ENCODE measurements at places on chromosomes 12 and 14.

GRCh38 chr12:52833922-52834726, at the start of gene KRT79:
Gene KRT79, minus strand, starts transcription at chr12:52834311. Its CDS starts 51 bp downstream, at chr12:52834260.
- DNase-seq = no peak

GRCh38 chr12:43425361-43425760, 126.6 kb downstream of the ADAMTS20 start:
- no peak for DNase-seq

GRCh38 chr12:51672334-51672733, 81.3 kb downstream of the SCN8A start:
- DNase-seq = no peak

GRCh38 chr12:4947253-4947652, 37.5 kb downstream of the KCNA1 start:
- DNase-seq = no peak

GRCh38 chr14:64762044-64763034, 58.1 kb downstream of the PLEKHG3 start:
- DNase-seq = peak; percentile 96

DNA sequence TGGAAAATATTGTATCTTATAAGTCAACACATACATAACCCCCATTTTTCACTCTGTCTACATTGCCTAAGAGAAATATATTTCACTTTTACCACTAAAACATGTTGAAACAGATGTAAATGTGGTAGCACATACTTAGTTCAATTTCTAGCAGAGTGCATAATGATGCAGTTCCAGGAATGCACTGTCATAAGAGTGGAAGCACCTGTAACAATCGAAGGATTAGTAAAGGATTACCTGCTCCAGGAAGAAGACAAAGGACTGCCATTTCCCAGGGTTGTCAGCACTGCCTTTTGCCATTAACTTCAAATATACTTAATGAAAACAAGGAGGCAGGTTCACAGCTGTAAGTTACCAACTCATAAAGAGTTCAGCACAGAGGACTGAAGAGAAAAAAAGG, 24.6 kb downstream of the DAD1 start:
- no peak for DNase-seq

DNA sequence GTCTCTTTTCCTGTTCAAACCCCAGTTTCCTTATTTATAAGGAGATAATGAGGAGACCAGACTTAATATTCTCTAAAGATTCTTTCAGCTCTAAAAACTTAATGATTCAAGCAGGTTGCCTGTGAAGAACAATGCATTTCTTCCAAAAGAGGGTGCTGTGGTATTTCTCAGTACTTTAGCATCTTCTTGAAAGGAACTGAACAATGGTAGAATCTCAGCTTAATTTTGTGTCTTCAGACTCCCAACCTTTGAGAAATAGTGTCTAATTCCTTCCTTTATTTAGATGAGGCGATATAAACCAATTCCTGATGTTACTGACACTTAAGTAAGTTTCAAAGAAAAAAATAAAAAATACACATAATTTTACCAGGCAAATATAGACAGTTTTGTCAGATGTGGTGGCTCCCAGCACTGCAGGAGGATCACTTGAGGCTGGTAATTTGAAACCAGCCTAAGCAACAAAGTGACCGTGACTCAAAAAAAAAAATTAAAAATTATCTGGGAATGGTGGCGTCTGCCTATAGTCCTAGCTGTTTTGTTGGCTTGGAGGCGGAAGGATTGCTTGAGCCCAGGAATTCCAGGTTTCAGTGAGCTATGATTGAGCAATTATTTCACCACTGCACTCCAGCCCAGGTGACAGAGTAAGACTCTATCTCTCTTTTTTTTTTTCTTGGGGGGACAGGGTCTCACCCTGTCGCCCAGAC, 76.9 kb upstream of the PSMA6 start:
- DNase-seq = no peak

- DNase-seq = peak; percentile 26
Measured at GRCh38 chr14:53929871-53930715, 26.5 kb downstream of the BMP4 start.

- DNase-seq = no peak
Measured at GRCh38 chr12:19706936-19707335, 267.6 kb downstream of the AEBP2 start.

GRCh38 chr12:43957732-43958372, 122.0 kb downstream of the TMEM117 start:
- DNase-seq = peak; percentile 72

DNA sequence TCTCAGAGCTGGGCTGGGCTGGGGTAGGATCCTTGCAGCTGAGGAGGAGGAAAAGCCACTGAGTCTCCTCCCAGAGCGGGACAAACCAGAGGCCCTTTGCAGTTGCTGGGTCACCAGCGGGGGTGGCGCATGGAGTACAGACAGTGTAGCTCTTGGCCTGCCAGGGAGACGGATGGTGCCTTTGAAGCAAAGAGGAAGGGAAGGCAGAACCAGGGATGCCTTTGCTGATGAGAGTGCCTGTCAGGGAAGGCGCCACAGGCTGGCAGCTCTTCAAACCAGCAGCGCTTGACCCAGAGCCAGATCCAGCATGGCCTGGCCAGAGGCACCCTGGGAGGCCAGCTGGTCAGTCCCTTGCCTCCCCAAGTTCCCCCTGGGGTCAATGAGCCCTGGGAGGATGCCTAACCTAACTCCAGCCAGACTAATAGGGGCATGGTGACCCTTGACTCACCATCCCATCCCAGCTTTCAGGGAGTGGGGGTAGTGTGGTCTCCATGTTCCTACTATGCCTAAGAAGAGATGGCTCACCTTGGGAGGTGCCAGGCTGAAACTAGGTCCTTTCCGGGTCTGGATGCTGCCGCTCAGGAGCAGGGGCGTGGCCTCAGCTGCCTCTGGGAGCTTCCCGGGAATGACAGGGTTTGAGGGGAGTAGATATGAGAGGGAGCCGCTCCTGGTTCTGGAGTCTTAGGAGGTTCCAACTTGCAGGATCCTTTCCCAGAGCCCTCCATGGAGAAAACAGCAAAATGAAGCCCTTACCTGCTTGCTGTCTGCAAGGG, 19.8 kb downstream of the VASH1 start:
- no peak for DNase-seq

GRCh38 chr12:76037130-76038103, 5.8 kb upstream of the PHLDA1 start:
- DNase-seq = peak; percentile 24

- no peak for DNase-seq
Measured at GRCh38 chr12:42541965-42542364, 47.6 kb downstream of the PRICKLE1 start.

- DNase-seq = no peak
Measured at GRCh38 chr12:41058266-41058665, 129.9 kb upstream of the PDZRN4 start.

GRCh38 chr14:44970907-44971306, 8.9 kb downstream of the TOGARAM1 start:
- no peak for DNase-seq

GRCh38 chr12:63238892-63239291, 87.9 kb upstream of the AVPR1A start:
- no peak for DNase-seq

- DNase-seq = no peak
Measured at GRCh38 chr12:66011731-66012130, 118.8 kb downstream of the LLPH start.

- no peak for DNase-seq
Measured at GRCh38 chr12:52867642-52868041, 18.8 kb upstream of the KRT78 start.

- no peak for DNase-seq
Measured at GRCh38 chr14:92465353-92466055, 48.1 kb upstream of the RIN3 start.

DNA sequence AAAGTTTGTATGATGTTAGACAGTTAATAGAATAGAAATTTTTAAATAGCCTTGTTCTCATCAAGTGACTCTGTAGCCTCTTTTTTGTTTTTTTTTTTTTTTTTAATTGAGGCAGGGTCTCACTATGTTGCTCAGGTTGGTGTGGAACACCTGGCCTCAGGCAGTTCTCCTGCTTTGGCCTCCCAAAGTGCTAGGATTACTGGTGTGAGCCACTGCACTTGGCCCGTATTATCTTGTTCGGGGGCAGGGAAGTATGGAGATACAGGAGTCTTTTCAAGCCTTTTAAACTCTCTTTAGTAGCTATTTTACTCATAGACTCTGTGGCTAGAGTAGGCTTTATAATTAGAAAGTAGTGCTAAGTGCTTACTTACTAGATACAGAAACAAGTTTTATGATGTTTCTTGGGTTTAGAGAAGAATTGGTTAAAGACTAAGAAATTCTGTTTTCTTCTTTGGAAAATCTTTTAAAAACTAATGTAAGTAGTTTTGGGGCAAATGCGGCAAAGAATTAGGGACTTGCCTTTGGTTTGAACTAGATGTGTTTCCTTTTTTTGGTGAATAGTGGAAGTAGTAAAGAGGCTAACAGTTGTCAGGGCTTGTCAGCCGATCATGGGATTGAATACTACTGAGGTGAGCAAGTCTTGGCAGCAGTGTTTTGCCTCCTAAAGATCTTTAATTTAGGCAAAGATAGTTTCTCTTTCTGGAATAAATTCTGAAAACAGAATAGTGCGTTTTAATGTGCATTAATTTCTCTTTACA, 31.3 kb downstream of the FBXO34 start:
- DNase-seq = no peak

DNA sequence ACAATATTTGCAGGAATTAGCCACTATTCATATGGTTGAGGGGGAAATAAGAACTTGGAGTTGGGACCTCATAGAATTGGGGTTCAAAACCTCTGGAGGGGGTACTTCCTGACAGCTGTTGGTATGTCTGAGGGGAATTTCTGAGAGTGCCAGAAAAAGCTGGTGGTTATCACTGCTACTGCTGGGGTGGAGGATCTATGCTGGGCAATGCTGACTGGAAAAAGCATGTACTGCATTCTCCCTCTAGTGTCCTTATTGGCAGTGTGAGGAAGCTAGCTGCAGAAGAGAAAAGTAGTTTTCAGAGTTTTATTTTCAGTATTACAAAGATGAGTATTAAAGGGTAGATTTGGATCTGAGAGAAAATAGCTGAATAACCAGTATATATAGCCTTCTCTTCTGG, 88.8 kb downstream of the FUT8 start:
- no peak for DNase-seq

DNA sequence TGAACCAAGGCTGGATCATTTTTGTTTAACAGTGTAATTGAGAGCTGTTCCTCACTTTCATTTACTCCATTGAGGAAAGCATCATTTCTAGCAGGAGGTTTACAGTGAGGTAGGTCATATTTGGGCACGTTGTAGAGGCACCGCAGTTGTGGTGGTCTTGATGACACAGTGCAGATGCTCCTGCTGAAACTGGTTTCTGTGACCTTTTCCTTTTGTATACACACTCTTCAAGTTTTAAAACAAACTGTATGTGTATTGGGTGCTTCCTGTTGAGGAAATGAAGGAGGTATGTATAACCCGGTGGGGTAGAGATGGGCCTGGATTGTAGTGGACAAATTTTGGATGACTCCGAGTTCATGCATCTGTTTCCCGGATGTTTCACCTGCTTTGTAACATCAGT, 456.3 kb upstream of the RGS6 start:
- no peak for DNase-seq

DNA sequence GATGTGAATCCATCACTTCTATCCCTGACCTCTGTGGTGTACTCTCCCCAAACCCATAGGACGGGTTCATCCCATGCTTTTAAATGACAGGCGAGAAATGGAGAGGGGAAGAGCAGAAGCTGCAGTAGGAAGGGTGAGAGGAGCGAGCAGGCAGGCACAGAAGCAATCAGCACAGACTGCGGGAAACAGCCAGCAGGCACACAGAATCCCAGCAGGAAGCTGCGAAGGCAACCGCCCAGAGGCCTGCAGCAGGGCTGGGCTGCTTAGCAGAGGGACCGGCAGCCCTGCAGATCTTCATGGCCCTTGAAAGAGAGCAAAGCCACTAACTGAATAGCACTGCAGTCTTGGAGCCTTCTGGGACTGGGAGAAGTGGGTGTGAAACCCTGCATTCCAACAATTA, 287.0 kb upstream of the FKBP4 start:
- no peak for DNase-seq

GRCh38 chr12:2489275-2489674, 305.5 kb upstream of the FKBP4 start:
- DNase-seq = peak; percentile 5

DNA sequence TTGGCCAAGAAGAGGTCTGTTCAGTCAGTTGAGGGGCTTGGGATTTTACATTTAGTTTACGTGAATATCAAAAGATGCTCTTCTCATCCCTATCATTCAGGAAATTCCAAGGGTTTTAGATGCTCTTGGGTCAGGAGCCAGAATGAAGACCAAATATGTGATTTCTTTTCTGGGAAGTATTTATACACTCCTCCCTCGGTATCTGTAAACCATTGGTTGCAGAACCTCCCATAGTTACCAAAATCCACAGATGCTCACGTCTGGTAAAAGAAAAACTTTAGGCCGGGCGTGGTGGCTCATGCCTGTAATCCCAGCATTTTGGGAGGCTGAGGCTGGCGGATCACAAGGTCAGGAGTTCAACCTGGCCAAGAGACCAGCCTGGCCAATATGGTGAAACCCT, 75.9 kb downstream of the TNFAIP2 start:
- no peak for DNase-seq

DNA sequence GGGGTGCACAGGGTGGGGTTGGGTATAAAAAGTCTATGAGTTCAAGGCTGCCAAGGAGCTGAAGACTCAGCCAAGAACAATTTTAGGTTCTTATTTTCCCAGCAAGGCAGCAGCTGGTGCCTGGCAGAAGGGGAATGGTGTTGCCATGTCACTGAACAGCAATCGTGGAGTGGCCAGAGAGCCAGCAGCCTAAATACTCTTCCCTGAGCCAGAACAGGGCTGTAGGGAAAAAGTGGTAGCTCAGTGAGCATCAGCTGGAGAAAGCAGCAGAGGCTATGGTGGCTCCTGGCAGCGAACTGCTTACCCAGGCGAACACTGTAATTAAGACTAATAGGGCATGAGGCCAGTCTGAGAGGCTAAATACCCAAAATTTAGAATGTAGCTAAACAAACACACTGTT, 334.9 kb downstream of the RMST start:
- DNase-seq = no peak

- no peak for DNase-seq
Measured at GRCh38 chr14:81478446-81478845, 55.2 kb downstream of the SEL1L start.

DNA sequence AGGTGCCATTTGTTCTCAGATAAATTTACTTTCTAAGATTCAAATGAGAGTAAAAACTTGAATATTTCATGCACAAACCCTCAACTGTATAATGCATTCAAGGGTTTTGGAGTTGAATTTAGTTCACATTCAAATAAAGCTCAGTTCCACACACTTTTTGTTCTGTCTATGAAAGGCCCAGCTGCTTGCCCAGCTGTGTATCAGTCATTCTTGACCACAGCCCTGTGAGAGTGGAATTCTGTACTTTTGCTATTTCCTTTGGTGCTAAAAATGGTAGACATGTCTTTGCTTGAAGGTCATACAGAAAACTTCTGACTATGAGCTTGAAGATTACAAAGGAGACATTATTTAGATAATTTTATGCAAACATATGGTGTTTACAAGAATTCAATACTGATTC, 110.4 kb downstream of the KCNC2 start:
- DNase-seq = no peak

DNA sequence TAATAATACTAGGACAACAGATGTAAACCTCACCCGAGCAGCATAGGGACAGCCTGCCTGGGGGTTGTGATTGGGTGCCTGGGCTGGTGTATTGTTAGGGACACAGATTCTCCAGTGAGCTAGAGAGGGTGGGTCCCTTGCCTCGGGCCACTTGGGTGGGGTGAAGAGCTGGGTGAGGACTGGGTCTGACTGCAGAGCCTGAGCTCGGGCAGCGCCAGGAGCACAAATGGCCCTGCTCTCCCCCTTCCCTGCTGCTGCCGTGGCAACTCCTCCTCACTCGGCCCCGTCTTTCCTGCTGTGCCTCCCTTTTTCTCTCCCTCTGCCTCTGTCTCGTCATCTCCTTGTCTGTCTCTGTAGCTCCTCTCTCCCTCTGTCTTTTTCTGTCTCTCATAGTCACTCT, 115.4 kb downstream of the GLT1D1 start:
- no peak for DNase-seq

All from NCI-H1092 (cell line).